Caki2 (cell line): ENCODE measurements at places on chromosomes 7 and 10. TPM values are rescaled to one million over a fixed set of nuclear protein-coding genes. Genes with fewer than 3 reads are reported as not detected.

SYPL1 gene
- 35.2 and 35.6 TPM in 2 replicates for total RNA-seq

GPR15LG gene
- total RNA-seq, result not detected in 2 replicates

ADD3 gene
- total RNA-seq, result 110 and 342 TPM in 2 replicates

TMEM140 gene
- total RNA-seq, result 0.81 and 0.98 TPM in 2 replicates

GIMAP4 gene
- total RNA-seq, result not detected in 2 replicates

GBF1 gene
- 14.2 and 14.8 TPM in 2 replicates for total RNA-seq

CACNB2 gene
- total RNA-seq, result not detected in 2 replicates

NPY4R2 gene
- not detected in 2 replicates for total RNA-seq

HDAC9 gene
- 19.5 and 21.5 TPM in 2 replicates for total RNA-seq
